ENCODE measurements at places on chromosomes 4 and X.

DNA sequence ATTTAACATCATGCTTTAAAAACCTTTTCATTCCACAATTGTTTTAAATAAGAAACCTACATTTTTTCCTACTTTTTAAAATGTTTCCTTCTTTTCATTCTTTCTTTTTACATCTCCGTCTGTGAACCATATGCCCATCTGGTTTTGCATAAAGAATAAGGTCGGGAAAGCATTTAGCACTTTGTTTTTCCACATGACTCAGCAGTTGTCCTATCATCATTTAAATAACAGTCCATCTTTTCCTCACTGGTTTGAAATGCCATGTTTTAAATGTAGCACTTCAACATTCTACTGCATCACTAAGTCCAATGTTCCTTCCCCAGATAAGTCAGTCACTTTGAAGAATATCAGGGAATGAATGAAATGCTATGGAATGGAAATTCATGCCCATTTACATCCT, 128.4 kb downstream of the SH3RF1 start:
- DNase-seq = no peak

DNA sequence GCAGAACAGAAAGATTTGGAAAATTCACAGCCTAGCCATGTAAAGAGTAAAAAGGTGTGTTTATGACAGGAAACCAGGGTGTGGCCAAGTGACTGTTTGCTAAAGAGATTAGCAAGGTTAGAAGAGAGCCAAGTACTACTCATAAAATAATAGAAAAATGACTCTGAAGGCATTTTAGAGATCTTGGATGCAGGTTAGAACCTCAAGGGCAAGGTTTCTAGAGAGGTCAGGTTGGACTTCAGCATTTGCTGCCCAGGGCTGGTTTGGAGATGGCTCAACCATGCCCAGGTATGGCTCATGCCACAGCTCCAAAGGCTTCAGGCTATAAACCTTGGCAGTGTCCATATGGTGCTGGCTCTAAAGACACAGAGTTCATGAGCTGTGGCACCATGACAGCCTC, 40.6 kb upstream of the ADGRA3 start:
- no peak for DNase-seq

DNA sequence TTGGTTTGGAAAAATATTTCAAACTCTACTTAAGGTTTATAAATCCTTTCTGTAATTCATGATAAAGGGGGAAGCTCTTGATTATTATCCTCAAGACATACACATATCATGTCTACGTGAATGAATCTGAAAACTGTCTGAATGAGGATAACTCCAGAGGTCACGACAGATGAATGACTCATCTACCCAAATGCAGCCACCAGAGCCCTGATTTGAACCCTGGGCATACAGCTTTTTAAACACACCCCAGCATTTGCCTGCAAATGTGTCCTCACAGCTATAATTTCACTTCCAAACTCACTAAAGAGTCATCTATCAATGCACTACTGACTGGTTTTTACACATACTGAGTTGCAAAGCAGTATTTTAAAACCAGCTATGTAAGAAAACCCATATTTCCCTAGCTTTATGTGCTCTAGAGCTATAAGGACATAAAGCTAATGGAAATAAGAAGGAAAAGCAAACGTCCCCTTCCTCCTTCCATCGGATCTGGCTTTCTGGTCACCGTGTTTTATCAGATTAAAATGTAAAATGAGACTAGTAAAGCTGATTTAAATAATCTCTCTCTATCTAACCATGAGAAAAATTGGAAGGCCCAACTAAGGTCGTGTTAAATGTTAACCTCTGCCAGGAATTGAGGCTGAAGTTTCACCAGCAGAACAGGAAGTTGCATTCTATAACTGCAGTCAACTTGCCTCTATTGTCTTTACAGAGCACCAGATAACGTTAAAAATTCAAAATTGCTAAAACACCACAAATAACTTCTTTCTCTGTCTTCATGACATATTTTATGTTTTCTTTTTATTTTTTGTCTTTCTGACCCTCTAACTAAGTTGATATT, 63.1 kb upstream of the SPP1 start:
- DNase-seq = no peak

DNA sequence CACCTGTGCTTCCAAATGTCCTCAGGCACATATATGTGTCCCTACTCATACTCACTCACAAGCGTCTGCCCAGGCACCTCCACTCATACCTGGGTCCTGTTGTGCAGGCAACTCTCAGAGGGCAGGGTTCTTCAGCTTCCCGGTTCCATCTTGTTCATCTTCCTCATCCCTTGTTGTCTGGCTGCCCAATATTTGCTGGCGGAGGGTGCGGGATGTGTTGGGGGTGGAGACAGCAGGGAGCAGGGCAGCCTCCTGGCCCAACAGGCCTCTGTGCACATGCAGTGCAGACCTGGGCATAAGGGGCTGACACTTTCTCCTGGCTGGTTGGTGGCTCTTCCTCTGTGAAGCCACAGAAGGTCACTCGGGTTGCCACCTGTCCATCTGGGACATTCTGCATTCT, 32.1 kb downstream of the NBDY start:
- DNase-seq = no peak

- no peak for DNase-seq
Observed at GRCh38 chrX:20204351-20204750, 62.4 kb downstream of the RPS6KA3 start.

DNA sequence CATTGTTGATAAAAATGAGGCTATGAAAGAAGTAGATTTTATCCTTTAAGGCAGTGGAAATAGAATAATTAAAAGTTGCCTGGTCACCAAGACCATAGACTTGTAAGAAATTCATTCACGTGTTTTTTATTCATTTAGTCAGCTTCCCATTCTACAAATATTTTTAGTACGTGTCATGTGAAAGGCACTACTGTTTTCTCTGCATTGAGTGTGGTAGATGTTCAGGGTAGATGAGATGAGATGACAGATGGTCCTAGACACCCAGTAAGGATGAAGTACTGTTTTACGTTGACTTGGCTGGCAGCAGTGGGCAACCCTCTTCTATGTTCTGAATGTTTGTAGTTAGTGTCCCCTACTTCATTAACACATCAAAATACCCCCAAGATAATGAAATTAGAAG, 228.1 kb downstream of the ARHGAP24 start:
- DNase-seq = no peak

DNA sequence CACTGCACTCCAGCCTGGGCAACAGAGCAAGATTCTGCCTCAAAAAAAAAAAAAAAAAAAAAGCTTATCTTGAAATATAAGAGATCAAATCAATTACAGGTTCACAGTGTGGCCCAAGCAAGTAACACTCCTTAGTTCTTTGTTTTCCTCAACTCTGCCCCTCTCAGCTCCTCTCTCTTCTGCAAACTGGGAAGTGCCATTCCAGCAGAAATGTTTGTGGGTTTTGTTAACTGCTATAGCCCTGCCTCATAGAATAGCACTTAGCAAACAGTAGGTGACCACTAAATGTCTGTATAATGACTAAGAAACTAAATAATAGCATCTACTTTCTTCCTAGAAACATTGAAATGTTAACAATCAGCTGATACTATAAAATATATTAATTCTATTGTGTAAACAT, 160.0 kb upstream of the NAP1L5 start:
- DNase-seq = no peak

- no peak for DNase-seq
Observed at GRCh38 chr4:79979785-79980437, 93.1 kb downstream of the ANTXR2 start.

- no peak for DNase-seq
Observed at GRCh38 chr4:144582105-144582850, 63.7 kb upstream of the HHIP start.
